ENCODE measurements at places on chromosomes 11 and 22. TPM values are rescaled to one million over a fixed set of nuclear protein-coding genes. Genes with fewer than 3 reads are reported as not detected.

TRIM48 gene
- not detected for total RNA-seq

GGTLC3 gene
- total RNA-seq = not detected

TRIM29 gene
- 0.69 TPM for total RNA-seq

SLC22A12 gene
- total RNA-seq = not detected

TRPC6 gene
- not detected for total RNA-seq

NPAS4 gene
- not detected for total RNA-seq

CCDC73 gene
- total RNA-seq = 0.30 TPM

ALDH3B2 gene
- 0.20 TPM for total RNA-seq

INS gene
- not detected for total RNA-seq

KREMEN1 gene
- 7.5 TPM for total RNA-seq

OR2AG1 gene
- total RNA-seq = not detected

C11orf16 gene
- not detected for total RNA-seq

MAPK8IP2 gene
- 0.30 TPM for total RNA-seq

MAPK1 gene
- total RNA-seq = 64.6 TPM

MS4A6A gene
- not detected for total RNA-seq

ANO9 gene
- 9.2 TPM for total RNA-seq

HEPACAM gene
- not detected for total RNA-seq

C11orf42 gene
- total RNA-seq = not detected

PAMR1 gene
- total RNA-seq = 1.8 TPM

DNA sequence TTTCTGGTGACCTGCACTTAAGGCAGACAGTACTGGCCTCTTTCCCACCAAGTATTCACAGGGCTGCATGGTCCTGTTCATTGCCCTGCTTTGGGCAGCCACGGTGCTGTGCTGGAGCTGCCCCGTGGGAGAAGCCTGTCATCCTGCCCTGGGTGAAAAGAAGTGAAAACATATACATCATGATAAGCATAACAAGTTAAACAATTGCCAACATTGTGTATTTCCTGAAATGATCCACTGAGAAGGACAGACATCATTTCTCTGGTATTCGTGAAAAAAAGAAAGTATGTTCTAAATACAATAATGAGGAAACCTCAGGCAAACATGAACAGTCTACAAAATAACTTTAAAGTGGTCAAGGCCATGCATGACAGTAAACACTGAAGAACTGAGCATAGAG, 393.1 kb downstream of the TMEM135 start:
- DNase-seq = no peak

DNA sequence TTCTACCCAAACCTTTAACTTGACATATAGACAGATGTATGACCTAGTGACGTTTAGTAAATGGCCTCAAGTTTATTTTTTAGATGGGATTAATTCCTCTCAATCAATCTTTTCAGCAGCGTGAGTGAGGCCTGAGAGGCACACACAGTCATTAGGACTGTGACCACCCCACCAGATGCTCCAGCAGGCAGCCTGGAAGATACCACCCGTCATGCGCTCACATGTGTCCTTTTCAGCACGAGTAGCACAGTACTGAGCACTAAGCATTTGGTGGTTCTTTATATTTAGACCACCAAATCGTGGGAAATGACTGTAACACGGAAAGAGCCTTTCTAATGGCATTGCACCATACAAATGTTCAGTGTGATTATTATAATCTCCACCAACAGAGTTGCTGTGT, 354.6 kb upstream of the DDI1 start:
- DNase-seq = no peak

DNA sequence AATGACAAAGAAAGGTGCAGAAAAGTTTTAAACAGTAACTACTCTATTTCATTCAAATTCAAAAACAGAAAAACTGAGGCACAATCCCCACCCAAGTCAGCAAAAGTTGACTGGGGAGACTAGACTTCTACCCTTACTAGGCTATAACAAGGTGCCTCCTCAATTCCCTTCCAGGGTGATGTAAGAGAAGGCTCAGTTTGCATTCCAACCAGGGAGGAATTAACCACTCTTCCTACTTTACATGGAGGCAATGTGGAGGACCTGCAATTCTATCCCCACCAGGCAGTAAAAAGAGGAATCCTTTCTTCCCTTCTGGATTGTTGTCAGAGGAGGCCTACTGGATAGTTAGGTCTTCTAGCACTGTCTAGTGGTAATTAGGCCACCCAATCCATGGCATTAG, 26.1 kb downstream of the TYR start:
- peak; percentile 4 for DNase-seq

DNA sequence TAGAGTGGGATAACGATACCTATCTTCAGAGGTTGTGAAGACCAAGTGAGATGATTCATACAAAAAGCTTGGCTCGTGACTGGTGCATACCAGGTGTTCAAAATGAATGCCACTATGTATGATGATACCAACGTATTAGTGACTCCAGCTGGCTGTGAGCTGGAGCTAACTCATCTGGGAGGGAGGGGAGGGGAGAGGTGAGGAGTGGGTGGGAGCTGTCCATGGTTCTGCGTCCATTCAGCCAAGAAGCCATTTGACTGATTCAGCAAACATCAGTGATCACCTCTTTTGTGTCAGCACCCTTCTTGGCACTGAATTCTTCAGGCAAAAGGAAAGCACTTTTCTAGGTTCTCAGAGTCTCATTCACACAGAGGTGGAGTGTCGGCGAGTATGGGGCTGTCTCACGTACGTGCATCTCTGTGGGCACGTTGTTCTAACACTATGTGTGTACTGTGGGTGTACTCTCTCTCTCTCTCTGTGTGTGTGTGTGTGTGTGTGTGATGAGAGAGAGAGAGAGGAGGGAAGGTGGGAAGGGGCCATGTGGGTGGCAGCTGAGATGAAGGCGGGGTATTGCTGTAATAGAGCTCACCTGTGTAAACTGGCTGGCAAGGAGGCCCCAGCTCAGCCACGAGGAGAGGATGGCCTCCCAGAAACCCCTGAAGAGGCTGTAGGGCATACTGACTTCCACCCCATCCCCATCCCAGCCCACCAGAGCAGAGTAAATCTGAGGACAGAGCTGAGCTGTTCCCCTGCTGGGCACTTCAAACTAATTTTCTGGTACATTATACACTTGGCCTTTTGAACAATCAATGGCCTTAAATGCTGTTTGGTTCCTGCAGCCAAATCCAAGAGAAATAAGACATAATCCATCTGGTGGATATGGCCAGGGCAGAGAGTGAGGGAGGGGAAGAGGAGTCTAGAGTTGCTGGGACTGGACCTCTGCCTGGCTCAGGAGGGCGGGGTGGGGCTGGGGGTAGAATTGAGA, 96.1 kb upstream of the THY1 start:
- DNase-seq = peak; percentile 50

- DNase-seq = peak; percentile 46
Observed at GRCh38 chr22:28920757-28921584, 37.6 kb downstream of the ZNRF3 start.

GRCh38 chr11:69437001-69437875, 44.2 kb upstream of the LINC01488 start:
- DNase-seq = peak; percentile 74

DNA sequence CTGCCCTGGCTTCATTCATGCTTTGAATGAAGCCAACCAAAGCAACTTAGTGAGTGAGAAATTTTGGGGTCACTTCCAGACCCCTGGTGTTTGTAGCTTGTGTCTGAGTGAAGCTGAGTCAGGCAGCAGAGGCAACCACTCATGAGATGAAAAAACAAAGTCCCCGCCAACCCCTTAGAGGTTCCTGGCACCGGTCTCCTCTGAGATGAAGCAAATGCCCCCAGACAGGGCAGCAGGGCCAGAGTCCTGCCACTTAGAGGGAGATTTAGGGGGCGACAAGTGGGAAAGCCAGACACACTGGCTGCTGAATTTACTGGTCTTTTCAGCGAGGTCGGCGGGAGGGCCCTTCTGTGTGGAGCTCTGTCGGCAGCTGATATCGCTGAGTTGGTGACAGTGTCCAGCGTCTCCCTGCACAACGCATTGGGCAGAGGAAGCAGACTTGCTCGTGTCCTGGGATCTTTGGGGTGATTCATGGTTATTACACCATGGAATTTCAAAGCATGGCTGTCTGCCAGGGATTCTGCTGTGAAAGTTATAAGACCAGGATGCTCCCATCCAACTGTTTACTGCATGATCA, 482.6 kb downstream of the MIAT start:
- DNase-seq = peak; percentile 69

DNA sequence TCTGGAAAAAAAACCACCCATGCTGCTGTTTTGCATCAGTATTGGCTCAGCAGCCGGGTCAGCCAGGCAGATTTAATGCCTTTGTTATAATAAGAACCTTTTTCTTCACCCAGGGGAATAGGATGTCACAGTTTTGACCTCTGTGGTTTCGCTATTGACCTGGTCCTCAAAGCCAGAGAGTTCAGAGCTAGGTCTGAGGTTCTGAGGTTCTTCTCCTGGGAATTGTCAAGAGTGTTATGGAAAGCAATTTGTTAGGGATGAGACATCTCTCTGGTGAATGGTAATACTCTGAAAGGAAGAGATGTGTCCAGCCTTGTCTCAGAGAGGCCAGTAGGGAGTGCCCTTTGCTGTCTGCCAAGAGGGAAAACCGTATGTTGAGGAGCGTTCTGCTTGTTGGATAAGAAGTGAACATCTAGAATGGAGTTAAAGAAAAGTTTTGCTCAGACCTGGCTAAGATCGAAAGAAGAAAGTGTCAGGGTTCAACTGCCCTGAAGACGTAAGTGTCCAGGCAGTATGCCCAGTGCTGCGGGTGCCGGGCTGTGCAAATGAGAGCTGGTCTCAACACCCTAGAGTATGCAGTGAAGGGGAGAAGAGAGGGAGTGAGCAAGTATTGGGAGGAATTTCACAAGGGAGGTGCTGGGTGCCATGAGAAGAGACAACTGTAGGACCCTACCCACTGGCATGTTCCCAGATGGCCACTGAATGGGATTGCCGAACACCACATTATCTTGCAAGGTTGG, 150.9 kb upstream of the TTC12 start:
- no peak for DNase-seq

DNA sequence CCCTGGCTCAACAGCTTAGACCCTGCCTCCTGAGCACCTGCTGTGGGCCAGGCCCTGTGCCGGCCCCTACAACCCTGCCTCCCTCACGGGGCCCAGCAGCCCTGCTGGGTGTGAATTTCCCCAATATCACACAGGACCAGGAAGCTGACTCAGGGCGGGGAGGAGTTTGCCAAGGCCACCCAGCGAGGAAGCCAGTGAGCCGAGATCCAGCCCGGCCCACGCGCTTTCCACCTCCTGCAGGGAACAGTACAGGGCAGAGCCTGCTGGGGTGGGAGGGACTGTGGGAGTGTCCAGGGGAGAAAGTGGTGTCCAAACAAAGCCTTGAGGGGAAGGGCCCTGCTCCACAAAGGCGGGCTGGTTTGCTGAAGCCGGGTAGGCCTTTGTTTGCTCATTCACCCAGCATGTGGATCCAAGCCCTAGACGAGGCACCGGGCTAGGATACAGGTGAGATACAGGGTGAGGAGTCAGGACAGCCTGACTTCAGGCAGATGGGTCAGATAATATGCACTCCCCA, 26.8 kb downstream of the RPL3 start:
- DNase-seq = peak; percentile 96

- DNase-seq = no peak
Observed at GRCh38 chr22:37672206-37672919, 3.1 kb upstream of the LGALS1 start.

GRCh38 chr11:16338393-16338792, 18.0 kb downstream of the SOX6 start:
- peak; percentile 15 for DNase-seq

- DNase-seq = no peak
Observed at GRCh38 chr11:115696563-115696962, 192.3 kb upstream of the CADM1 start.

- DNase-seq = no peak
Observed at GRCh38 chr11:42462558-42463310, 849.1 kb upstream of the API5 start.

DNA sequence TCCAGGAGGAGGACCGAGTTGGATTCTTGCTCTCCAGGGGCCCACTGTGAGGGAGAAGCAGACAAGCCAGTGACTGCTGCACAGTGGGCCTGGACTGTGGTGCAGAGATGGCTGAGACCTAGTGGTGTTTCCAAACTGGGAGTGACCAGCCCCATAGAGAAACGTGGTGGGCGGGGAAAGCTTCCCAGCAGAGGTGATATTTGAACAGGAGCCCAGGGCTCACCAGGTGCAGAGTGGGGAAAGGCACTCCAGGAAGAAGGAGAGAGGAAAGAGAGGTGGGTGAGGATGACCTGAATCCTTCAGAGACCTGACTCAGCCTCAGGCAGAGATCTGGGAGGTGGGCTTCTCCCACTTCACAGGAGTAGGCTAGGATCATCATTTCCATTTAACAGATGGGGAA, 52.1 kb upstream of the RASD2 start:
- no peak for DNase-seq

GRCh38 chr11:117249571-117249970, 17.1 kb downstream of the RNF214 start:
- DNase-seq = no peak

GRCh38 chr11:82076126-82076525, 657.5 kb downstream of the FAM181B start:
- DNase-seq = no peak

- DNase-seq = no peak
Observed at GRCh38 chr11:117181586-117182550, 3.3 kb downstream of the SIDT2 start.

Measured in renal cortical epithelial cell (primary cell).